ENCODE measurements at places on chromosomes 1 and 21. TPM values are rescaled to one million over a fixed set of nuclear protein-coding genes. Genes with fewer than 3 reads are reported as not detected.
A peak's percentile ranks its signal among the peaks of the same experiment; 100 is the strongest.

DNA sequence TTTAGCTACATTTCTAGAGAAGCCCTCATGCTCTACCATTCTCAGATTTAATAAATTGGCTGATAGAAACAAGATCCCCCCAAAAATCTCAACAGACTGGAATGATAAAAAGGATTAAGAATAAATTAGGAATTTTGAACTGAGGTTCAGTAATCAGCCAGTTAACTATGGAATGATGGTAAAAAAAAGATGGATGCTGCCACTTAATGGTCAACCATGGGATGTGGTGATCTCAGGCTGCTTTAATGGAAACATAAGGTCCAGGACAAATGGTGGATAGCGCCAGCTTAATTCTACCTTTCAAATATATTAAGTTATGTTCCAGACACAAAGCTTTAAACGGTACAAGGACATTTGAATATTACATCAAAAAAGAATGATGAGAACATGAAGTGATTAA, 49.9 kb downstream of the CCN1 start:
- no peaks in the 10 kb centered on the region for H3K27me3 ChIP-seq
- DNase-seq, result no peak
- no peaks in the 10 kb centered on the region for H3K36me3 ChIP-seq
- H3K27ac ChIP-seq, result no peak overlapping the region
- H3K4me1 ChIP-seq, result peaks cover 28% of the 10 kb centered on the region
- no peak overlapping the region for H3K4me3 ChIP-seq

GRCh38 chr1:207218512-207219362, 102.7 kb upstream of the CD55 start:
- no peaks in the 10 kb centered on the region for H3K36me3 ChIP-seq
- H3K4me3 ChIP-seq, result no peak overlapping the region
- H3K27me3 ChIP-seq, result no peaks in the 10 kb centered on the region
- DNase-seq, result no peak
- peak overlapping the region; percentile 82 for H3K27ac ChIP-seq
- H3K4me1 ChIP-seq, result peaks cover 10% of the 10 kb centered on the region

GRCh38 chr1:244451539-244451950, at the start of gene ADSS2:
Gene ADSS2 (minus strand): TSS chr1:244451909. CDS start chr1:244451817, 92 bp downstream.
- peaks cover 32% of the 10 kb centered on the region for H3K36me3 ChIP-seq
- peak within 1 kb of the TSS; percentile 92 for H3K27ac ChIP-seq
- H3K27me3 ChIP-seq, result no peaks in the 10 kb centered on the region
- peak within 1 kb of the TSS; percentile 84 for H3K4me3 ChIP-seq
- DNase-seq, result no peak

DNA sequence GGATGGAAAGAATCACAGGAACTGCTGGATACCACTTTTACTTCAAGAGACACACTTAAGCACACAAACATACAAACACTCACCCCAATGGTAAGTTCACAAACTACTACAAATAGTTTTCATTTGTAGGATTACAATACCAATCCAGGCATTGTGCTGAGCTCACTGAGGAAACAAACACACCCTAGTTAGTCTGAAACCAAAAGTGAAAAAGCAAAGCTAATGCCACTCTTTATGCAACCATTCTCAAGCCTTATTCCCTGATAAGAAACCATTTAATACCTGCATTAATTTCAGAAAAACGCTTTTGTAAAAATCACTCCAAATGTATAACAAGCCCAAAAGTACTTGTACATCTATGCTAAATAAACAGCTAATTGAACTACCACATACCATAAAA, 38.3 kb downstream of the RNF115 start:
- no peaks in the 10 kb centered on the region for H3K4me1 ChIP-seq
- no peaks in the 10 kb centered on the region for H3K27me3 ChIP-seq
- H3K4me3 ChIP-seq, result no peak overlapping the region
- DNase-seq, result no peak
- H3K36me3 ChIP-seq, result peaks cover 13% of the 10 kb centered on the region

DNA sequence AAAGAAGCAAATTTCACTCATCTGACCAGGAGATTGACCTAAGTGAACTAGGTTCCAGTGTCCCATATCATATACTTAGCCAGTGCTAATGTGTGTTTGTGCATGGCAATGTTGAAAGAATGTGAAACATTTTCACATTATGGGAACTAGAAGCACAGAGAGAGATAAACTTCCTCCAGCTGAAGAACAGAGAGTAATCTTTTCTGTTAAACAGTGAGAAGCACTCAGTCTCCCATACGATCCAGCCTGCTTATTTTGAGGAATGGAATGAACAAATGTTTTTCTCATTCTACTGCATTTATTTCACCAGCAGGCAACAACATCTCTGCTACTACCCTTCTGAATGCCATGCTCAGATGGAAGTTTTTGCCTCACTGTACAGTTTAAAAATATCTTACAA, 170.5 kb downstream of the TTLL7 start:
- no peak for DNase-seq
- H3K4me1 ChIP-seq, result no peaks in the 10 kb centered on the region
- H3K27me3 ChIP-seq, result no peaks in the 10 kb centered on the region
- H3K36me3 ChIP-seq, result no peaks in the 10 kb centered on the region
- no peak overlapping the region for H3K27ac ChIP-seq
- H3K4me3 ChIP-seq, result no peak overlapping the region

DNA sequence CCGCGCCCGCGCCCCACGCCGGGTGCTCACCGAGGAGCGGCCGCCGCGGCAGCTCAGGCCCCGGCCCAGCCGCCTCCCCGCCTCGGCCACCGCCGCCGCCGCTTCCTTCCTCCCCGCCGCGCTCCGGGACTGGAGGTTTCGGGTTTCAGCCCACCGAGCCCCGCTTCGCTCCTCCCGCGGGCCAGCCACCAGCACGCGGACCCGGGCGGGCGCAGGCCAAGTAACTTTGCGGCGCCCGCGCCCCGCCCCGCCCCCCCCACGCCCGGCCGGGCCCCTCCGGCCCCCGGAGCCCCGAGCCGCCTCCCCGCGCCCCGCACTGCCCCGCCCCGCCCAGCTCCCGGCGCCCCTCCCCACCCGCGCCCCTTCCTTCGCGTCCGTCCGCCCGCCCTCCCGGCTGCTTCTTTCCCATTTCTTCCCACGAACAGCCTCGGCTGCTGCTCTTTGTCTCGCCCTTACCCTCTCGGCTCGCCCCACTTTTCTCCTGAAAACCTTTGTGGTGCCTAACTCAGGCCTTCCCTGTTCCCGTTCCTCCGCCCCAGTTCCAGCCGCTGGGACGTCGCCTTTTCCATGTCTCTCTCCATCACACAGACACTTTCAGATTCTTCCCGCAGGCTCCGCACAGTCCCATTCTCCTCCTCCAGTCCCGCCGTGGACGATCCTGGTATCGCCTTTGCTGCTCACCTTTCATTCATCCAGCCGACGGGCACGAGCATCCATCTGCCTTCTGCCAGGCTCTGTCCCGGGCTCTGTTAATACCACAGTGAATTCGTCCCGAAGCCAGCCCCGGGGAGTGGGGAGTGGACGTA, at the start of gene GPR161:
TSS of gene GPR161 (minus strand) at position 222 of the 806 bp plus-strand sequence. CDS start 32,080 bp downstream, outside the sequence.
- peak within 1 kb of the TSS; percentile 88 for H3K27ac ChIP-seq
- H3K4me1 ChIP-seq, result peaks cover 13% of the 10 kb centered on the region

DNA sequence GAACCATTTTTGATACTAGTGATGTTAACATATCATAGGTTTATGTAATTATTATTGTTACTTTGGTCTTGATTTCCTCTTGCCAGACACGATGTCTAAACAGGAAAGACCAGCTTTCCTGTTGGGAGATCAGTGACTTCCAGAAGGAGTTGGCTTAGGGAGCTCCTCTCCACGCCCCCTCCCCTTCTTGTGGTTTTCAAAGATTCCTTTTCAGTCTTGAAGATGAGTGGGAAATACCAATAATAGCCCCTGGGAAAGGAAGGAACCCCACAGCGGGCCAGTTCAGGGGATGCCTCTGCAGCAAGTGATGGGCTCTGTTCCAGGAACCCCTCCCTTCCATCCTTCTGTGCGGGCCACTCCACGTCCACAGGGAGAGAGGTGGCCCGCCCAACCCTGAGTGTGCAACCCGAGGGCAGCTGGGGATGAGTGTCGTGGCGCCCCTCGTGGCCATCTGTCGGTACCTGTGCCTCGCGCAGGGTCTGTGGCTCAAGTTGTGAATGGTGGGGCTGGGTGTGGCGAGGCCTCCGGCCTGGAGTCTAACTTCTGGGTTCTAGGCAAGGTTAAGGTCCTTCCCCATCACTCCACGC, 65.7 kb downstream of the TLR5 start:
- DNase-seq, result no peak
- peaks cover 6% of the 10 kb centered on the region for H3K4me1 ChIP-seq
- H3K27me3 ChIP-seq, result no peaks in the 10 kb centered on the region
- H3K36me3 ChIP-seq, result no peaks in the 10 kb centered on the region

- no peaks in the 10 kb centered on the region for H3K36me3 ChIP-seq
- H3K27ac ChIP-seq, result no peak overlapping the region
- DNase-seq, result no peak
- H3K27me3 ChIP-seq, result no peaks in the 10 kb centered on the region
- no peak overlapping the region for H3K4me3 ChIP-seq
Measured at GRCh38 chr1:99682291-99682751, 36.4 kb downstream of the PALMD start.

DNA sequence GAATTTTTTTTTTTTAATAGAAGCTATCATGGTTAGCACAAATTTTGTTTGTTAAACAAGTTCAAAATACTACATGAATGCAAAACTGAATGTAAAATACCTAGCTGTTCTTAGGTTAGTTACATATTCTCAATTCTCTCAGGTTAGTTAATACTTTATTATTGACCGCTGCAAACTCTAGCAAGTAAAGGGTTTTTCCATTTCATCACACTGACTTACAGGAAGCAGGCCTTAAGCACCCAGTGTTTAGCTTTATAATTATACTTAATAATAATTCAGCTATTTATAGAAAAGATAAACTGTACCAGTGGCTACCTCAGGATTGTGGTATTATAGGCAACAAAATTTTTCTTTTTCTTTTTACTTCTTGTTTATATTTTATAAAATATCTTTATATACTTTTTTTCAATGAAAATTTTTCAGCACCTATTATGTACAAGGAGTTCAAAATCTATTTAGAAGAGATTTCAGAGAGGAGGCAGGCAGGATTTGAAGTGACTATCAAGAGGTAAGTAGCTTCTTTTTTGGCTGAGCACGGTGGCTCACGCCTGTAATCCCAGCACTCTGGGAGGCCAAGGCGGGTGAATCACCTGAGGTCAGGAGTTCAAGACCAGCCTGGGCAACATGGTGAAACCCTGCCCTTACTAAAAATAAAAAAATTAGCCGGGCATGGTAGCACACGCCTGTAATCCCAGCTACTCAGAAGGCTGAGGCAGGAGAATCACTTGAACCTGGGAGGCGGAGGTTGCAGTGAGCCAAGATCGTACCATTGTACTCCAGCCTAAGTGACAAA, 17.9 kb downstream of the PLPP3 start:
- H3K27me3 ChIP-seq, result no peaks in the 10 kb centered on the region
- H3K4me1 ChIP-seq, result peaks cover 20% of the 10 kb centered on the region
- H3K27ac ChIP-seq, result no peak overlapping the region
- no peak for DNase-seq
- peaks cover 25% of the 10 kb centered on the region for H3K36me3 ChIP-seq
- no peak overlapping the region for H3K4me3 ChIP-seq

DNA sequence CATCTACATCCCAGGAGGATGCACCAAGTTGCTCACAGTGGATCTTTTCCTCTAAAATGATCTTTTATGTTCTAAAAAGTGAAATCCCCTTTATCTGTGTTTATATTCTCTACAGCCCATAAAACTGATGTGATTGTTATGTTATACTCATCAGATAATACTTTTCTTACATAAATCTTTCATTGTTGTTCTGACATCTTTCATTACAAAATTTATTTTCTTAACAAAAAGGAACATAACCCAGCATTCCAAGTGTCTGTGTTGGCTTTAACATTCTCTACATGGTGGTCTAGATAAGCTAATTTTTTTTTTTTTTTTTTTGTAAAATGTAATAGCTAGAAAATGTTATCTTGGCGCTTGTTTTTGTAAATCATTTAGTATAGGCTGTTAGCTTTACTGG, 8.3 kb upstream of the CACYBP start:
- H3K4me3 ChIP-seq, result no peak overlapping the region
- no peak for DNase-seq
- no peaks in the 10 kb centered on the region for H3K27me3 ChIP-seq
- peaks cover 4% of the 10 kb centered on the region for H3K36me3 ChIP-seq
- H3K27ac ChIP-seq, result no peak overlapping the region

DNA sequence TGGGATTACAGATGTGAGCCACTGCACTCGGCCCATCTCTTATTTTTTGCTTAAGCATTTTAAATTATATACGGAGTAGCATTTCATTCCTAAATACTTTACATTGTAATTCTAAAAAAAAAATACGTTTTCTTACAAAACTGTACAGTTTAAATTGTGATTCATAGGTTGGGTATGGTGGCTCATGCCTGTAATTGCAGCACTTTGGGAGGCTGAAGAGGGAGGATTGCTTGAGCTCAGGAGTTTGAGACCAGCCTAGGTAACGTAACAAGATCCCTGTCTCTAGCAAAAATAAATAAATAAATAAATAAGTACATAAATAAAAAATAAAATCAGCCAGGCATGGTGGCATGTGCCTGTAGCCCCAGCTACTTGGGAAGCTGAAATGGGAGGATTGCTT, 24.6 kb downstream of the TBCE start:
- no peaks in the 10 kb centered on the region for H3K36me3 ChIP-seq
- no peak for DNase-seq
- H3K4me1 ChIP-seq, result no peaks in the 10 kb centered on the region
- H3K4me3 ChIP-seq, result no peak overlapping the region
- no peaks in the 10 kb centered on the region for H3K27me3 ChIP-seq
- no peak overlapping the region for H3K27ac ChIP-seq

GRCh38 chr1:167280912-167281311, 60.2 kb downstream of the POU2F1 start:
- no peaks in the 10 kb centered on the region for H3K36me3 ChIP-seq
- no peak overlapping the region for H3K4me3 ChIP-seq
- DNase-seq, result no peak
- H3K27me3 ChIP-seq, result no peaks in the 10 kb centered on the region

DNA sequence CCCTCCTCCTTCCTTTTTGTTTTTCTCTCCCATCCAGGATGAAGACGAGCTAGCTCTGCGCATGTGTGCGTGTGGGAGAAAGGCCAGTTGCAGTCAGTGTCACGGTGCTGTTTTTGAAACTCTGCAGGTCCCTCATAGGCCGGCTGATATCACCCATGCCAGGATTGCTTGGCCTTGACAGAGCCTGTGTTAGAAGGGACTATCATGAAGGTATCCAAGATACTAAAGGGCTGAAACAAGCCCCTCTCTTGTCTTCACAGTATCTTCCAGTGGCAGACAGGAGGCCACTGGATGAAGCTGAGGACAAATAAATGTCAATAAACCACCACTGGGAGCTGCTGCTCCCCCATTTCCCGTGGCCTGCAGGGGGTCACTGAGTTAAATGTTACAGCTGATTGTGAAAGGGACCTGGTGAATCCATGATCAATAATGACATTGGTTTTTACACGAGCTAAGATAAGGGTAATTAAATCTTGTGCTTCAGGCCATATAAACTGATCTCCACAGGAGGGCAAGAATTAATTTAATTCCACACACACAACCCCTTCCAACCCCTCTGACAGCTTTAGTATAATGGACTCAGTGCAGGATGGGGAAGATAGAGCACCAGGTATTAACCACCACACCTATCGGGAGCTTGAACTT, 64.6 kb upstream of the TARBP1 start:
- peak overlapping the region; percentile 92 for H3K27ac ChIP-seq
- H3K4me3 ChIP-seq, result no peak overlapping the region
- H3K4me1 ChIP-seq, result peaks cover 67% of the 10 kb centered on the region

The SLC44A5 gene
- polyA plus RNA-seq, result 7.8 TPM

The FAM72D gene
- polyA plus RNA-seq, result 3.2 TPM

The SHE gene
- not detected for polyA plus RNA-seq

The MYOG gene
- not detected for polyA plus RNA-seq

The LCE3E gene
- not detected for polyA plus RNA-seq

The ZNF697 gene
- polyA plus RNA-seq, result 3.4 TPM

The GCSAML gene
- not detected for polyA plus RNA-seq

Measured in SK-N-SH (cell line).